ENCODE measurements at places on chromosomes 7 and 10. TPM values are rescaled to one million over a fixed set of nuclear protein-coding genes. Genes with fewer than 3 reads are reported as not detected.

Gene OR6V1
- not detected for total RNA-seq

Gene COL13A1
- 18.3 TPM for total RNA-seq

Gene MRPS24
- total RNA-seq: 54.9 TPM

Gene AKR1D1
- total RNA-seq: not detected

Gene ST8SIA6
- 0.72 TPM for total RNA-seq

Gene PPP3CB
- 17.9 TPM for total RNA-seq

Gene ODAD2
- total RNA-seq: 0.36 TPM

Gene ZCWPW1
- 0.85 TPM for total RNA-seq

Gene LIPN
- not detected for total RNA-seq

Gene LRIT1
- total RNA-seq: not detected

Gene DYNC1I1
- total RNA-seq: 0.54 TPM

Gene EN2
- 0.09 TPM for total RNA-seq

Gene CAV2
- 215 TPM for total RNA-seq

Gene PKD2L1
- total RNA-seq: not detected

Gene CCDC3
- total RNA-seq: 2.2 TPM

Gene HOXA10
- total RNA-seq: 0.36 TPM

Gene PARD3
- 32.9 TPM for total RNA-seq

Gene PON3
- total RNA-seq: 0.66 TPM

Gene TMEM130
- total RNA-seq: not detected

Gene TRPV5
- total RNA-seq: not detected

Gene SUPV3L1
- 26.0 TPM for total RNA-seq

Gene TIAL1
- 20.7 TPM for total RNA-seq

Gene PLEKHA1
- total RNA-seq: 25.3 TPM

Gene TAS2R5
- total RNA-seq: 0.94 TPM

Gene MAD1L1
- 68.5 TPM for total RNA-seq

Gene CNPY1
- not detected for total RNA-seq

Gene COL17A1
- total RNA-seq: 5.4 TPM

Gene TDRD1
- not detected for total RNA-seq

Gene PTF1A
- total RNA-seq: not detected

Gene CYP3A4
- not detected for total RNA-seq

Gene BCAP29
- 108 TPM for total RNA-seq

Gene SFMBT2
- 0.19 TPM for total RNA-seq

Gene LEP
- total RNA-seq: under 0.01 TPM

Gene GALNT17
- total RNA-seq: not detected

Gene KEL
- under 0.01 TPM for total RNA-seq

Gene SEMA3D
- total RNA-seq: 2.4 TPM

Gene OPN4
- not detected for total RNA-seq

Gene NEURL1
- under 0.01 TPM for total RNA-seq
